ENCODE measurements at places on chromosomes 13 and 19.

DNA sequence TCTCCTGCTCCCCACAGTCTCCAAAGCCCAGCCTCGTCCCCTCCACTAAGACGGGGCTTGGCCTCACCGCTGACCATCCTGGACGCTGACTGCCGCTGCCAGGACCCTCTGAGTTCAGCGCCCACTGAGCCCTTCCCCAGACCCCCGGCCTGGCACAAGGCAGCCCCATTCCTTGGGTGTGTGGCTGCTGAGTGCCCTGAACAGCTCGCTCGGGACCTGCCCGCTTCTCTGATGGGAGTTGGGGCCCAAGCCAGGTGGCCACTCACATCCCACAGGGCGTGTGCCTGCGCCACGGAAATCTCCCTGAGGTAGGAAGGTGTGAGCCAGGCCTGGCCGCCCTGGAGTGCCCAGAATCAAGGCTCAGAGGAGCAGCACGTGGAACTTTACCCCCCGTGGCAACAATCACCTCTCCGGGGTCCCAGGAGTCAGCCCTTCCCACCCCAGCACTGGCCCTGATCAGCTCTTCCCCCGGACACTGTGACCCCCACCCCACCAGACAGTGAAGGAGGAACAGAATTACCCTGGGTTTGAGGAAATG lies 20.8 kb downstream of the C13orf46 start:
- DNase-seq = no peak

DNA sequence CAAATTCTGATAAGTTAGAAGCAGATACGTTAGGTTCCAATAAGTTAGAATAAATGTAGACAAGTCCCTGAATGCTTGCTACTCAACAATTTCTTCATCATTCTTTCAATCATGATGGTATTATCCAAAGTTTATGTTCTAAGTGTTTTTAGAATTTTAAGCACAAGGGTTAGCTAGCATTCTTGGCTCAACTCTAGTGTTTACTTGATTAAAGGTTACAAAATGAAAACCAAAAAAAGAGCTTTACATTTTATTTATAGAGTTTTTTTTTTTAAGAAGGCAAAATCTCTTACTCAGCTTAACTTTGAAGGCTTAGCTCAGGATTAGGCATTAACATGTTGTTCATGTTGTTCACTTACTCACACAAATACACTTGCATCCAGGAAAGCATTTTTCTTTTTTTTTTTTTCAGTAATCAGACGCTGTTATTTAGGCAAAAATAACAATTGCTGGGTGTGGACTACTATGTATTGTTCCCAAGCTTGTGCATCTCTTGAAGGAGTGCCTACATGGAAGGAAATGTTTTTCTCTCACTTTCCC lies 420.6 kb downstream of the DCT start:
- no peak for DNase-seq

GRCh38 chr13:105990256-105990958 lies 545.1 kb downstream of the EFNB2 start:
- no peak for DNase-seq

- no peak for DNase-seq
These were observed 4.9 kb upstream of the PRX start for GRCh38 chr19:40418040-40418439.

DNA sequence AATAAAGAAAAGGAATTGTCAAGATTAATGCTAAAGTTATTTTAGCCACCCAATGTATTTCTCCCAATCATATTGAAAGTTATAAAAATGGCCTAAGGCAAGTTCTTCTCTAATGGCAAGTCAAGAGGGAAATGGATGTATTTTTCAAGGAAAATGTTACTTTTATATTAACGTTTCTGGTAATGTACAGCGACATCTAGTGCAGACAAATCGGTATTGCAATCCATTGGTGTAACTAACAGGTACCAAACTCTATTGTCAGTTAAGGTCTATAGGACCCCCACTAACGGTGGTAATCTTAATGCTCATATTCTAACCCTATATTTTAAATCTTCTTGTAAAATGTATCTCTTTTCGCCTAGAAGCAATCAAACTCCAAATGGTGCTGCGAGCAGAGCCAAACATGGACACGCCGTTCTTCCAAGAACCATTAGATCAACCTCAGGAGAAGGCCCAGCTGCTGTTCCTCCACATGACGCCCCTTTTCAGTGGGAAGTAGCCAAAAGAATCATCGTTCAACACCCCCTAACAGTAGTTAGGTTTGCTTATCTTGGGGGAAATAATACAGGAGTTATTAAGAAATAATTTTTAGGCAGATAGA lies 98.5 kb upstream of the PABPC3 start:
- DNase-seq = peak; percentile 5

- DNase-seq = no peak
These were observed 240.3 kb downstream of the DCT start for GRCh38 chr13:94239135-94239534.

- DNase-seq = no peak
These were observed 45.0 kb downstream of the ZNF85 start for GRCh38 chr19:20968092-20968491.
